ENCODE measurements at places on chromosomes 6 and 20.
A peak's percentile ranks its signal among the peaks of the same experiment; 100 is the strongest.

DNA sequence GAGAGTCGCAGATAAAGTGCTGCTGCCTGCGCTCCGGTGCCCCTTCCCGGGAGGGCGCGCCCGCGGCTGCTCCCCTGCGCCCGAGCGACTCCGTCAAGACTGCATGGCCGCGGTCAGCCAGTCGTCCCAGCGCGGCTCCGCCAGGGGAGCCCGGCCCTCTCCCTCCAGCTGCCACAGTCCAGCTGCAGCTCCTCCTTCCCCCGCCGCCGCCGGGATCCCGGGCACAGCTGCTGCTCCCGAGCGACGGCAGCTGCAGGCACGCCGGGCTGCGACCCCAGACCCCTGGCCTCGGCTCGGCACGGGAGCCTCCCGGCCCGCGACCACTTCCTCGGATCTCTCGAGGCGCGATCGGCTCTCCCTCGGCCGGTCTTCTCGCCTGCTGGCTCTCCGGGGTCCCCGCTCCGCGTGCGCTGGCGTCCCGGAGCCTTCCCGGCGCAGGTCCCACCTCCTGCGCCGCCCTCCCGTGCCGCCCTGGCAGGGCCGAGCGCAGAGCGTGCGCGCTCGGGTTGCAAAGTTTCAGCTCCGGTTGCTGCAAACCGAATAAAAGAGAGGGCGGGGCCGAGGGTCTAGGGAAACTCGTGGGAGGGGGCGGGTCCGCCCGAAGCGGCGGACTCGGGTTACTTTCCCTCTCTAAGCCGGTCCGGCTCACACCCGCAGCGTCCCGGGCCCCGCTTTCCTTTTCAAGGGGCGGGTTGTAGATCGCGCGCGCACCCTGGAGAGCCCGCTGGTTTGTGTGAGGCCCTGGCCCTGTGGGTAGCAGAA, at the start of gene CNKSR3:
TSS of gene CNKSR3 (minus strand) at position 542 of the 762 bp plus-strand sequence. CDS start 571 bp downstream, outside the sequence.
- DNase-seq, result peak; percentile 8

GRCh38 chr6:64683682-64684081, 1023.3 kb downstream of the EYS start:
- no peak for DNase-seq

GRCh38 chr6:134634966-134635365, 314.9 kb downstream of the ALDH8A1 start:
- no peak for DNase-seq

GRCh38 chr6:28945349-28945748, 21.6 kb upstream of the TRIM27 start:
- no peak for DNase-seq

DNA sequence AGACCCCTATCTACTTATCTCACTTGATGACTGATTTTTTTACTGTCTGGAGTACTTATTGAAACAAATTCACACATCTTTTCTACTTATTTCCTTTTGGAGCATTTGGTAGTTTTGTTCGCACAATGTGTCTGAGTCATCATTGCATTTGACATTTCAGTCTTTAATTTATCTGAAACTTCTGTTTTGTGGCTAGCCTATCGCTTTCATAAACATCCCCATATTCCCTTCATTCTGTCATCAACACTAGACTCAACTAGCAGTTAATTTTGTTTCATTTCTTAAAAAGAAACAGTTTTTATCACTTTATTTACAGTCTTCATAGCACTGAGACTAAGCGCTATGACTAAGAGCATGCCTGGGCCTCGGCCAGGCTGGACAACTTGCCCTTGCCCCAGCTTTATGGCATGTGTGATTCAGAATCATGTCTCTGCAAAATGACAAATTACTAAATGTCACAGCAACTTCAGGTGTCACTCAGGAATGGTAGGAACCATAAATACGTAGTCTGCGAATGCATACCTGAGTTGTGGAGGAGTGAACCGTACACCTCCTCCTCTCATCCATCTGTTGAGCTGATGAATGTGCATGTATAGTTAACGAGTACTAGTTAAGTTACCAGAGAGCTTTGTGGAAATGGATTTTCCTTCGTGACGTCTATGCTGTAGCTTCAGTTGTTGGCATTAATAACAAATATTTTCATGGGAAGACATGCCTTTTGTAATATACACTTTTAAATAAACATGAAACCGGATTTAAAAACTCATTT, 16.2 kb downstream of the L3MBTL3 start:
- no peak for DNase-seq
